ENCODE measurements at places on chromosomes 5 and 9.

DNA sequence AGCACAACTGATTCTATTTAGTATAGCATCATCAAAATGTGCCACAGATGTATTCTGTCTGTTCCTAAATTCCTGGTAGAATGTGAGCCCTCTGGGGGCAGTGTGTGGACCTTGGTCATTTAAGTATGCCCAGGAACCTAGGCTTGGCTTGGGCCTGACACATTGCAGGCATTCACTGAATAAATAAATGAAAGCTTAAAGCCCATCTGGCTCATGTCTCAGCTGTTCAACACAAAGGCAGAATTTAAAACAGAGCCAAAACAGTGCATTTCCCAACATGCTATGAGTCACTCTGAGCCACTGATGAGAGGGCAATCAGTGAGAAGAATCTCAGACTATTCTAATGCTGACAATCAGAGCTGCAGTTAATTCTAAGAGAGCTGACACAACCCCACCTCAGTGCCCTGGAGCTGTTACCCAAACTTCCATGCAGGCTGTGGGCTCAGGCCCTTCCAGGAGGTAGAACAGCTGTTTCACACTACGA lies 8.1 kb downstream of the FAM193B start:
- DNase-seq = peak; percentile 79

- peak; percentile 30 for DNase-seq
These were observed 2.4 kb downstream of the PPARGC1B start for GRCh38 chr5:149732324-149733128.

GRCh38 chr5:134570365-134570758 lies 44.9 kb downstream of the JADE2 start:
- no peak for DNase-seq

GRCh38 chr5:174572591-174572990 lies 151.8 kb upstream of the MSX2 start:
- DNase-seq = no peak

DNA sequence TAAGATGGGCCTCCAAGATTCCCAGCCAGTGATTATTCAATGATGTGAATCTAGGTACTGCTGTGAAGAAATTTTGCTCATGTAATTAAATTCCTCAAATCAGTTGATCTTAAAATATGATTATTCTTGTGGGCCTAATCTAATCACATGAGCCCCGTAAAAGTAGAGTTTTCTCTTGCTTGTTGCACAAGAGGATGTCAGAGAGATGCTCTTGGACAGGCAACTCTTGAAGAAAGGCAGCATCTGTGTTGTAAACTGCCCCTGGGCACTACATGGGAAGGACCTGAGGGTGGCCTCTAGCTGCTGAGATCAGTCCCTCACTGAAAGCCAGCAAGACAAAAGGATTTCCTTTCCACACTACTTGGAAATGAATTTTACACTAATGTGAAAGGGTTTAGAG lies 132.9 kb downstream of the TRPM3 start:
- no peak for DNase-seq

DNA sequence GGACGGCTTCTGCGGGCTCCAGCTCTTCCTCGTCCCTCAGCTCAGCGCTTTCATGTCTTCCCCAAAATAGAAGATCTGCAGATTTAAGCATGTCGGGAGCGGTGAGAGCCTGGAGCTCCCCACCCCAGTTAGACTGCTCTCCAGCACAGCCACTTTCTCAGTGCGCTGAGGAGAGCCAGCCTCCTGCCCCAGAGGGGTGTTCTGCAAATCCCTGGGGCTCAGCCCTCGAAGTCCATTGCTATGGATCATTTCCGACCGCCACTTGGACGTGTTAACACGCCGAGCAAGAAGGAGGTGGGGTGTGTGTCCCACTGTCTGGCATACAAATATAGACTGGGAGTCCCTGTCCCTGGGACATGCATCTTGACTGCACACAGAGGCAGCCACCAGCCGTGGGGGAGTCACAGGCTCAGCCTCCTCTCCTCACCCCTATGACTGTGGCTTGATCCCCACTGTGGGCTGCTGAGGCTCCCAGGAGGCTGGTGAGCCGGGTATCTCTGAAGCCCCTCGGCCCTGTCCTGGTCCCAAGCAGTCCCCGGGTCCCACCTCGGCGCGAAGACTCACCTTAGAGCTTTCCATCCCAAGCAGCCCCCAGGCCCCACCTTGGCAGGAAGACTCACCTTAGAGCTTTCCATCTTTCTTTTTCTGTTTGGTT lies 30.0 kb upstream of the RNF130 start:
- no peak for DNase-seq

GRCh38 chr9:16243798-16244197 lies 626.7 kb downstream of the BNC2 start:
- DNase-seq = no peak

GRCh38 chr5:73796164-73797131 lies 170.5 kb downstream of the ARHGEF28 start:
- peak; percentile 76 for DNase-seq

Measured in lung (tissue), 17 donors.